ENCODE measurements at places on chromosomes 6 and 20. TPM values are rescaled to one million over a fixed set of nuclear protein-coding genes. Genes with fewer than 3 reads are reported as not detected.

GRCh38 chr6:149061930-149062329 is 255.6 kb upstream of the TAB2 start:
- DNase-seq = no peak

- no peak for DNase-seq
Observed at GRCh38 chr20:59434960-59435359, 134.5 kb downstream of the EDN3 start.

DNA sequence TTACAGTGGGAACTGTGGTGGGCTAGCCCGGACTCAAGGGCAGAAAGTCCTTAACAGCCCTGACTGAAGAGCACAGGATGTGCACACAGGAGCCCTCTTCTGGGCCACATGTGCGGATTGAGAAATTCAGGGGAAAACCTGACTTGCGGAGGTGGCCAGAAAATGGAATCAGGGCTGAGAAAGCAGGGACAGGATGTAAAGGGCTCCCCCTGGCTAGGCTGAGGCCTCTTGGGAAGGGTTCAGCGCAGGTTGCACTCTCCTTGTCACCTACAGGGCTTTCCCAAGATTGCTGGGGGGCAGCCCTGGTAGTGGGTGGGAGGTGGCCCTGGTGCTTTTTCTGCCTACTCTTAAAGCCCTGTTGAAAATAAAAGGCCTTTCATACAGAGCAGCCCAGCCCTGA is 251.2 kb downstream of the SLC24A3 start:
- DNase-seq = no peak

Gene GMPR
- total RNA-seq = 0.38 TPM

- DNase-seq = no peak
Observed at GRCh38 chr6:5556011-5556410, 294.7 kb downstream of the FARS2 start.

DNA sequence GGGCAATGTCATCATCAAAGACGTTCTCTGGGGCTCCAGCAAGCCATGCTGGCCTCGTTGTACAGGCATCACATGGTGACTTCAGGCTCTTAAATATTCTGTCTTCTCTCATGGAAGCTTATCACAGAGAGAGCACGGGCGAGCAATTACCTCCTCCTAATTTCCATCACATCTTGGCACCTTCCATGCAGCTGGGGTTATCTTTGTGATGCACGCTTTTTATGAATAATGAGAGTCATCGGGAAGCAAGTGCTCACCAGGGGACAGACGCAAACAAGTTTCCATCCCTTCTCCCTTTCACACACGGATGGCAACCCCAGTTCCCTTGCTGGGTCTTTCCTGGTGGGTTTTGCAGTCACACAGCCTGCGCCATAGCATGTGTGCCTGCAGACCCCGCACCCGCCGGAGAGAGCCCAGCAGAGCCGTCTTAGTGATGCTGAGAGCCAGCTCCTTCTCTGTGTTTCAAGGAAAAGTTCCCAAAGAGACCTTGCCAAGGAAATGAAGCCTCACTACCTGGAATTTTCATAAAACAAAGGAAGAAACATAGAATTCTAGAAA is 116.3 kb upstream of the AFDN start:
- DNase-seq = no peak

- DNase-seq = no peak
Observed at GRCh38 chr6:166553563-166554271, 32.8 kb downstream of the RAMACL start.

GRCh38 chr6:157683707-157684106 is 139.3 kb upstream of the SNX9 start:
- no peak for DNase-seq

Gene SIRPG
- total RNA-seq = 13.3 TPM

GRCh38 chr6:149729824-149730223 is 11.9 kb upstream of the LATS1 start:
- no peak for DNase-seq

Gene RGS17
- total RNA-seq = not detected

Gene GGTLC1
- not detected for total RNA-seq

GRCh38 chr6:81816380-81816779 is 63.9 kb upstream of the TENT5A start:
- no peak for DNase-seq

- DNase-seq = no peak
Observed at GRCh38 chr6:93104195-93104817, 315.1 kb downstream of the EPHA7 start.
